ENCODE measurements at places on chromosomes 6 and 20. TPM values are rescaled to one million over a fixed set of nuclear protein-coding genes. Genes with fewer than 3 reads are reported as not detected.

Gene GMPR
- 30.1 TPM for polyA plus RNA-seq

Gene ARG1
- 0.30 TPM for polyA plus RNA-seq

DNA sequence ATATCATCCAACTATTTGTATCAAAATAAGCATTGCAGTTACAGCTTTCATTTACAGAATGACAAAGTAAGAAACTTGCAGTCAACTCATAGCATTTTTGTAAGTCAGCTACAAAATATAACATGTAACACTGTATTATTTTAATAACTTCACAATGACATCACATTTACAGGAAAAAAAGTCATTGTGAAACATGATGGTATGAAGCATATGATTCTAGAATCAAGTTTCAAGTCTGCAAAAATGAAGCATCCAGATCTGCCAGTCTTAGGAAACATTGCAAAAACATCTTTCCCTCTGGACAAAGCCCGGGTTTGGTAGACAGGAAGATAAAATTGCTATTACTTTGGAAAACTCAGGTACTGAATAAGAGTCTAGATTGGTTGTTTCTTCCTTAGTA, 263.9 kb upstream of the NT5E start:
- no peak for DNase-seq

- no peak for DNase-seq
Measured at GRCh38 chr6:48986845-48987244, 476.2 kb downstream of the MMUT start.

GRCh38 chr6:42352856-42353564, 98.7 kb downstream of the TRERF1 start:
- no peak for DNase-seq

DNA sequence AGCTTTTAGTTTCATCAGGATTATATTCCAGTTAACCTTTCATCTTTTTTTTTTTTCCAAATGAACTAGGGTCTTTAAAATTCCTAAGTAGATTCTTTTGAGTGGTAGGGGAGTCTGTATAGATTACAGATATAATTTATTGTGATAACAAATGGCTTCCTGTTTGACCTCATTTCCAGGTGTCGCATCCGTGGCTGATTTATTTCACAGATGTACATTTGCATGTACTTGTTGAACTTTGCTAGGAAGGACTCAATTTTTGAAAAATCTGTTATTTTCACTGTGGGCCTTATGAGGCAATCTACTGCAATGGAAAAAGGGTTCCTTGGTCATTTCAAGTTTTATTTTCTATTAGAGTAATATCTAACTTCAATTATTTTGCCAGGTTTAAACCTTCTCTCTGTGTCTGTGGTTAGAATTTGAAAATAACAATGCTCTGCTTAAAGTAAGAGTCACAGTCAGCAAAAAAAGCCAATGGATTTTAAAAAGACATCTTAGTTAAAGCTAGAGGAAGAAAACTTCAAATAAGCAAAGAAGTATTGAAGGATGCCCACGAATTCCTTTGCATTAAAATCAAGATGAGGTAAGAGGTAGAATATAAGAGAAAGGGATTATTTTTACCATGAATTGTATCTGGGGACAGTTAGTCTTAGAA, 57.9 kb downstream of the SAMD5 start:
- DNase-seq = no peak
